ENCODE measurements at places on chromosomes 4 and X.
A peak's percentile ranks its signal among the peaks of the same experiment; 100 is the strongest.

DNA sequence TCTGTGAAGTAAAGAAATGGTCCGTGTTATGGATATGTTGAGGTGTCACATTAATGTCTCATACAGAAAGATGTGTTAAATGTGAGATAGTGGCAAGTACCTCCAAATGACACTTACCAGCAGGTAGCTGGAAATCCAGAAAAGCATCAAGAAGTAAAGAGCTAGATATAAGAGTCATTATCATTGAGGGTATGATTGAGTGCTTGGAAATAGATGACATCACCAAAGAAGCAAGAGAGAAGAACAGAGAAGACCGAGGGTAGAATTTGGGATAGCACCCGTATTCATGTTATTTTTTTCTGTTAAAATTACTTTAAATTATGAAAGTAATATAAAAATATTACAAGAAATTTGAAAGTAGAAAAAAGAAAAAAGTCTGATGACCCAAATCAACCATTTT lies 15.7 kb upstream of the EDA start:
- DNase-seq, result no peak

- DNase-seq, result no peak
These were observed 27.4 kb downstream of the LEF1 start for GRCh38 chr4:108141213-108141950.

GRCh38 chr4:110611968-110612447 lies 10.9 kb downstream of the PITX2 start:
- no peak for DNase-seq

DNA sequence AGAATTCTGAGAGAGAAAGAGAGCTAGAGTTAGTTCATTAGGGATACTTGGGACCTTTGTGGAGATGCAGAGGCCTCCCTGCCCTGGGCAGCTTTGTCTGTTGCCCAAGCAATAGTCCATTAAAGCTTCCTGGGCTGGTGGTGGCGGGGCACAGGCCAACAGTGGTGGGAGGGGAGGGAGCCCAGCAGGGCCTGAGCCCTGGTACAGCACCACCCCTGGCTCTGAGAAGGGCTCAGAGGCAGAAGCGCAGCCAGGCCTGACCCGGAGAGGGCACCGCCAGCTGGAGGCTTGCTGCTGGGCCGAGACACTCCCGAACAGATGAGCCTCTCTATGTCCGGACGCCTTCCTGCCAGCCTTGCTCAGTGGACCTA lies 65.3 kb downstream of the EFNB1 start:
- no peak for DNase-seq

DNA sequence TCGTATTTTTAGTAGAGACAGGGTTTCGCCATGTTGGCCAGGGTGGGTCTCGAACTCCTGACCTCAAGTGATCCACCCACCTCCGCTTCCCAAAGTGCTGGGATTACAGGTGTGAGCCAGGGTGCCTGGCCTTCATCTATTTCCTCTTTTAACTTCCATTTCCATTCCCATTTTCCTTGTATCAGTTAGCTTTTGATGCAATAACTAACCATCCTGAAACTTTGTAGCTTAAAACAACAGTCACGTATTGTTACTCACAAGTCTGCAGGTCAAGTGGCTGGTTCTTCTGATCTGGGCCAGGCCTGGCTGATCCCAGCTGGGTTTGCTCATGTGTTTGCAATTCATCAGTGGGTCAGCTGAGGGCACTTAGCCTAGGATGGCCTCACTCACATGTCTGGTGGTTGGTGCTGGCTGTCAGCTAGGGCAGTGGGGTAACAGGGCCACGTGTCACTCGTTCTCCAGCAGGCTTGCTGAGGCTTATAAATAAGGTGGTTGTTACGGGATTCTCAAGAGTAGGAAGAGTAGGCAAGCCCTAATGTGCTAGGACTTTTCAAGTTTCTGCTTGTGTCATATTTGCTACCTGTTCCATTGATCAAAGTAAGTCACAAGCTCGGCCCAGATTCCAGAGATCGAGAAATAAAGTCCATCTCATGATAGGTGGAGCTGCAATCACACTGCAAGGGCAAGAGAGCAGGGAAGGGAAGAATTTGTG lies 88.2 kb downstream of the SOWAHB start:
- no peak for DNase-seq

- DNase-seq, result no peak
These were observed 40.9 kb upstream of the PRDM8 start for GRCh38 chr4:80156410-80156809.

DNA sequence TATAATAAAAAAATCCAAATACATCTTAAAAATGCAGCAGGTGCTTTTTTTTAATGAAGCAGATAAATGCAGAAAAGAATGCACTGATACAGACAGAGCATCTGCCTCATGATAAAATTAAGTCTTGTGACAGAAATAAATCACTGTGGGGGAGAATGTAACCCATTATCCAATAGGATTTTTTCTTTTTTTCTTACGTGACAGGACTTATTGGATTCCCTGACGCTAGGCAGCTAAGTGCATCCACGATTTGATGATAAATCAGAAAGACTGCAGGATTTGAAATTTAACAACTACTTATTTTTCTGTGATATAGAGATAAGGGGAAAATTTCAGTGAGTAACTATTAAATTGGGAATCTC lies 110.6 kb upstream of the PPARGC1A start:
- DNase-seq, result peak; percentile 18

DNA sequence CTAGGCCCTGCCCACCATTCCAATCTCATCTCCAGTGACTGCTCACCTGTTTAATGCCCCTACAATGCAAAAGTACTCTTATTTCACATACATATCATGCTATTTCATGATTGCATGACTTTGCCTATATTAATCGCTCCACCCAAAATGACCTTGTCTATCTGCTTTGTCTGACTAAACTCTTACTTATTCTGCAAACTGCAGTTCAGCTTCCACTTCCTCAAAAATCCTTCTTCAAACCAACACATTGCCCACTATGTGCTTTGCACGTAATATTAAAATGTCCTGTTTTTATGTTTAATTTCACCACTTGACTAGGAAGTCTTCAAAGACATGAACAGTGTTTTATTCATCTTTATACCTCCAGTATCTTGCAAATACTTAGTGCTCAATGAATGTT lies 229.6 kb downstream of the OPHN1 start:
- DNase-seq, result no peak

GRCh38 chrX:136635235-136635634 lies 12.7 kb upstream of the CD40LG start:
- no peak for DNase-seq

DNA sequence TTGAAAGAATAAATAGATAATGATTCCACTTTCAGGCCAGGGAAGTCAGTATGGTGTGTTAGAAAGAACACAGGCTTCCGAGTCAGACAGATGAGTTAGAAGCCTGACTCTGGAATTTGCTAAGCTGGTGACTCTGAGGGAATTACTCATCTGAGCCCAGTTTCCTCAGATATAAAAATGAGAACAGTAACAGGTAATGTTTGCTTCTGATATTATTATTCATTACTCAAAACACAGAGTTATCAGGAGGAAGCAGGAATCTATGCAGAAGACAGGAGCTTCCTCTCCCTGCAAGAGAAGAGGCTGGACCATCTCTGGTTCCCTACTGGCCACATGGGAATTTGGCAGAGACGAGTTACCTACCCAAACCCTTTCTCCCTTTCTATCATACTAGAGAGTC lies 163.1 kb downstream of the EVC2 start:
- DNase-seq, result no peak

DNA sequence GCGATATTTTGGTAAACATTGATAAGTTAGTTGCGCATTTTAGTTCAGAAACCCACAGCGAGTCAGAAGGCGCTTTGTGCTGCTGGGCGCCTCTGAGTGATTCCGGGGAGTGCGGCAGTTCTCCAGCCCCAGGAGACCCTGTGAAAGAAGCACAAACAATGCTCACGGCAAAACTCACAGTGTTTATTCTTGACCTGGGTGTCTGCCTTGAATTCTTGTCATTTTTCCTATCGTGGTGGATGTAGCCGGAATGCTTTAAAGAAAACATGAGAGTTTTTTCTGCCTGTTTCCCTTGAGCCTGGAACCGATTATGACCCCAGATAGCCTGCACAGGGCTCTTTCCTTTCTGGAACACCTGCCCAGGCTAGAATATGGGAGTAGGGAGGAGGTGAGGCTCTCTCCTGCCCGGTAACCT lies 6.7 kb downstream of the TBL1X start:
- DNase-seq, result no peak

- DNase-seq, result no peak
These were observed 242.8 kb downstream of the PPP3CA start for GRCh38 chr4:101104312-101105052.

All from NCI-H524 (cell line).